Kasumi-1 (cell line): ENCODE measurements at places on chromosomes 6 and 20.

GRCh38 chr6:149049230-149049629, 268.3 kb upstream of the TAB2 start:
- no peak for DNase-seq

DNA sequence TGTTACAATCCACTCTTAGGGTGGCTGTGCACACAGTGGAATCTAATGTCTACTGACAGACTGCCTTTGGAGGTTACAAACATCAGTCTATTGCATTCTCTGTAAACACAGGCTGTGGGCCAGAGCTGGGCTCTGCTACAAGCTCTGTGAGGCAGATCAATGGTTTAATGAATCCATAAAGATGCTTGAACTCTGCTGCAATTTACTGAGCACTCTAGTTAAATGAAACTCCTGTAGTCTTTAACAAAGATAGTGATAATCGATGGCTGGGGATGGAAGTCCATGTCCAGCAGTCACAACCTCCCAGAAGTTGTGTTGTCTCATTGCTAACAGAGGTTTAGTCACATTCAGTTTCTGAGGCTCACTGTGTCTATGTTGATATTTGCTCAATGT, 50.5 kb downstream of the SOBP start:
- DNase-seq = no peak

DNA sequence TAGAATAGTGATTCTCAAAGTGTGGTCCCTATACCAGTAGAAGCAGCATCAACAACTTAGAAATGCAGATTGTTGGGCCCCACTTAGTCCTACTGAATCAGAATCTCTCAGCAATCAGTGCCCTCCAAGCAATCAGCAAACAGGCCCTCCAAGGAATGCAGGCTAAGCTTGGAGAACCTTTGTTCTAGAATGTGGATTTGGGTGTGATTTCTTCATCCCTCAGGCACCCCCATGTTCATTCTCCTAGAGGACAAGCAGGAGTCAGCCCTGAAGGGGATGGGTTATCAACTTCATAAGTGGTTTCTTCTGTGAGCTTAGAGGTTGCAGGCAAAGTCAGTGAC, 40.5 kb upstream of the TAF8 start:
- no peak for DNase-seq

DNA sequence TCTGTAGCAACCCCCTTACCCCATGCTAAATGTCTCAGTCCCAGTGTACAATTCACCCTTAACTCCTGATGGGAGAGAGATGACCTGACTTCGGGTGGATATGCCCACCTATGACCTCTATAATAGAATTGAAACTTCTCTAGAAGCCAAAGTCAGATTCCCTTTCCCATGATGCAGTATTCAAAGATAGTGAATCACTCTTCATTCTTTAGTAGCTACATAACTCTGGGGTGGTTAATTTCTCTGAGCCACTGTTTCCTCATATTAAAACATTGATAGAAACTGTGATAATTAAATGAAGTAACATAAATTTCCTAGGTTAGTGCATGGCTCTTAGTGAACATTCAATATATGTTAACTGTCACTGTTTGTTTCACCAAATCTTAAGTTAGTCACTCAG, 500.4 kb downstream of the COL12A1 start:
- no peak for DNase-seq

DNA sequence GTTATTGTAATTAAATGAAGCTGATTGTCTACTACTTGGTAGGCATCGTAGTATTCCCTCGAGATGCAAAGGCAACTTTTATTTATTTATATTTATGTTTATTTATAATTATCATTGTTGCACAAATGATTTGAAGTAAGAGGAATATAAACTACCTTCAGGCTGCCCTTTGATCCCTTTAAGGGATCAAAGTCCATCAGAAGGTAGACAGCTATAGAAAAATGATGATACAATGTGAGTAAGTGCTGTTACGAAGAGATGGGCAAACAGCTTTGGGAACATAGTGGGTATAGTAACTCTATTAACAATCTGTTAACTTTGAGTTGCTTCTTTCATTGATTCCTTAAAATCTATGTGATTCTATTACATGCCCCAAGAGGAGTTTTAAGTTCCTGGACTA, 512.8 kb upstream of the CITED2 start:
- no peak for DNase-seq

- DNase-seq = no peak
These were observed 3.2 kb upstream of the ID4 start for GRCh38 chr6:19833947-19834346.
